WERI-Rb-1 (cell line): ENCODE measurements at places on chromosomes 7 and 10.

DNA sequence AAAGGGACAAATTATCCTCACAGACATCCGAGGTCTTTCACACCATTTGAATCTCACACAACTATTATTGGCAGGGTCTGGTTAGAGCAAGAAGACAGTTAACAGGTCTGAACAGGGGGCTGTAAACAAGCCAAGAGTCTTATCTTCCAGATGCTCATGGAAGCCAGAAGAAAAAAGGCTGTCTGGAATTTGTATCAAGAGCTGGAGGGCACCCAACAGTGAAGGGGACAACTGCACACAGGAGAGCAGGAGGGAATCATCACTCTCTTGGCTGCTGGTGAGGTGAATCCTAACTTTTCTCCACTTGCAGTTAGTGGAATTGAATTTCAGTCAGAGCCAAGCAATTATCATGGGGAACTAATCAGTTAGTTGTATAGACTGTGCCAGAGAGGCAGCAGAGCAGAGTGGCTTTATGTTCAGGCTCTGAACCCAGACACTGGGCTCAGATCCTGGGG lies 880.2 kb upstream of the AUTS2 start:
- DNase-seq: no peak

DNA sequence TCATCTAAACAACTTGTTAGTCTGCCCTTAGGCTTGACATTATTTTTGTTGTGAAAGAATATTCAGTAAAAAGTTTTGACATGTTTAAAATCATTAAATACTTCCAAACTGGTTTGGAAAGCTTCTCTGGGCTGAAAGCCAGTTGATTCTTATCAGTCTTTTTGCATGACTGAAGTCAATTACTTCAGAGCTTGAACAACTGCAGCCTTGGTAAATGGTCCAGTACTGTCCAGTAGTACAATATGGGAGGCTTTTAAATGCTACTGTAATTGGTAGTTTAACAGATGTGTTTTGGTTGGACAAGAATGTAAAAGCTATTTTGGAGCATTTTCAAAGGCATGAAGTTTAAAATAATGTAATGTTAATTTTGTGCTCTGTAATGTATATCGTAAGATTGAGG lies 103.4 kb downstream of the SDK1 start:
- no peak for DNase-seq

- no peak for DNase-seq
Observed at GRCh38 chr7:1076184-1077072, 11.5 kb upstream of the GPER1 start.

DNA sequence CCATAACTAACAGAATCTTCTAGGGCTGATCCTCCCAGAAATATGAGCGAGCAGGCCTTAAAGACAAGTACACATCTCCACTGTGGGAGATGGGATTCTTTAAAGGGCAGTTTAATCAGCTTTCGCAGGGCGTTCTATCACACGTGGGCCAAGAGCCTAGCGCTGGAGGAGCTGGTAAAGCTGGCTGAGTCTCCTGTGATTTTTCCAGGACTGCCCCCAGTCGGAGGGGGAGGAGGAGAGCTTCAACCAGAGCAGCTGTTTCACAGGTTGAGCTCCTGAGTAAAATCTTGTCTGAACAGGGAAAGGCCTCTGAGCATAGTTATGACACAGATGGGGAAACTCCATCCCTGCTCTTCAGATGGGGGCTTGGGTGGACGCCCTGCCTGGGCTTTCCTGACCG lies 87.0 kb downstream of the ZNF365 start:
- peak; percentile 13 for DNase-seq

DNA sequence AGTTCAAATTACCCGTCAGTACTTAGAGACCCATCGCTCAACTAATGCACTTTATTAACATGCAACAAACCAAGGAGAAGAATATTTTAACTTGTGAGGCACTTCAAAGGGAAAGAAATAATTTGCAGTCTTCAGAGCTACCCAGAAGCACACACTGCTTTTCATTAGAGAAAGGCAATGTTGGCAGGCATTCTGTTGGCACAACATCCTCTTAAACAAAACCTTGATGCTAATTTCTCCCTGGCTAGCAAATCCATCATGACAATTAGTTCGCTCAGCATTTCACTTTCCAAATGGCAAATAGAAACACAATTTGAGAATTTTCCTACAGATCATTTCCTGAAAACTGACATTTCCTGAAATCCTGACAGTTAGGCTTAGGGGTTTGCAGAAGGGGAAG lies 155.6 kb upstream of the FAM13C start:
- no peak for DNase-seq

DNA sequence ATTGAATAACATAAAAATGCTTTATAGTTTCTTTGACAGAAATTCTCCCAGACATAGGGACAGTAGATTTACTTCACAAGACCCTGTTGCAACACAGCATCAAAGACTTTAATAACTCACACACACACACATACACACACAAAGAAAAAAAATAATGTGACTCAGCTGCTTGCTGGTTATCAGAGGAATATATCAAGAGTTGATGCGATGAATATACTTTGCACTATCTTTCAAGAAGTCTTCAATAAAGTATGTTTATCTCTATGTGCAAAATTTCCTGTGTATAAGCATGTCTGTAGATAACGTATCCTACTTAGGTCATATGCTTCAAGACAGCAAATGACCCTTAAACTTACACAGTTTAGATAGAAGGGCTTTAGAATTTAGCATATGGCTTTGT lies 243.1 kb downstream of the ARL4A start:
- no peak for DNase-seq
